ENCODE measurements at places on chromosomes 3 and 15.

- no peak for DNase-seq
These were observed 346.9 kb upstream of the CDIN1 start for GRCh38 chr15:36232491-36232890.

GRCh38 chr15:80480909-80481308 lies 76.7 kb downstream of the ARNT2 start:
- DNase-seq: no peak

DNA sequence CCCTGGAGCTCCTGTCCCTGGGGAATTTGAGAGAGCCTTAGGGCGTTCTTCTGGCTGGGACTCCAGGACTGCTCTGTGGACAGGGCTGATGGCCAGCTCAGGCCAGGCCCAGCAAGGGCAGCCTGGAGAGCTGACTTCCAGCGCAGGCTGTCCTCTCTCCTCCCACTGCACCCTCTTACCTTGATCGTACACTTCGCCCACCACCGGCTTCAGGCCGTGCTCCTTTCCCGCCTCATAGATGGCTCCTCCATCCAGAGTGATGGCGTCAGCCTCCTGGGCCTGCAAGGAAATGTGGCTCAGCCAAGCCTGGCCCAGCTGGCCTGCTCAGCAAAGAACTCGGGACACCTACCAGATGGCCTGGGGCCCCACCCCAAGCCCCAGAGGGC lies 3.1 kb downstream of the MELTF start:
- DNase-seq: no peak

DNA sequence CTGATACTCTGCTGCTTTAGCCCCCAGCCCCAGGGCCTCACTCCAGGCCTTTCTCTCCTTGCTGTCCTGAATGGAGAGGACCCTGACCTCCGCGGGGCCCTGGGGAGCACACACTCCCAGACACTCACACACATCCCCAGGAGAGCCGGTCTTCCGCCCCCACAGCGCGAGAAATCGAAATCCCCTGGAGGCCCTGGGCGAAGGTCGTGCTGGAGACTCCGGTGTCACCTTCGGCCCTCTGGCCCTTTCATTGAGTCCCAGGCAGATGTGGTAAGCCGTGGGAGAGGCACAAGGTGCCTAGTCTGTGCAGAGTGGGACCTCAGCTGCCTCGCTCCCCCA lies 848 bp upstream of the GOLGA8B start:
- no peak for DNase-seq

DNA sequence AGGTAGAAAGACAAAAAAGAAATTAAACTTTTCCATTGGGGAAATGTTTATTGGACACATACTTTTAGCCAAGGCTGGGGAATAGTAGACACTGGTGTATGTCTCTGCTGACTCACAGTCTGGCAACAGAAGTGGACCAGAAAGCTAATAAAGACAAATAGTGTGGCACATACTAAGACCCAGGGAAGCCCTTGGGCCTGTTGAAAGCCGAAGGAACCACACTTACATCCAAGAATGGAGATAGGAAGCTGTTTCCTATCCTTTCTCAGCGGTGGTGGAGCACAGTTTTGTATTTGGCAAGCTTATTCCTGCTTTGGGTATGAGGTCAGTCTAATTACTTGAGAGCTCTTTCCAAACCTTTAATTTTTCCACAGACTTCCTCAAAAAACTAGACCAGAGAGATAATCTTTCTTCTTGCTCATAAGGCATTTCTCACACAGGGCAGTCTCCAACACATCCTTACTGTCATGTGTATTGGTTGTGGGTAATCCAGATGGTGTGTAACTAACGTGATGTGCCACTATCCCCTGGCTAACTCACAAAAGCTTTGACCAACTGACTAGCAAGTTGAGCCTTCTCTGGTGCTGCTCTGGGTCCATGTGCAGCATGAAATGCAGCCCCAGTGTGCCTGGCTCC lies 279.1 kb upstream of the IGF1R start:
- DNase-seq: no peak

GRCh38 chr3:16769525-16769924 lies 115.2 kb upstream of the PLCL2 start:
- no peak for DNase-seq

All from T-helper 22 cell (primary cell).